Cardiac septum (tissue), 1 donor: ENCODE measurements at places on chromosomes 11 and 22. TPM values are rescaled to one million over a fixed set of nuclear protein-coding genes. Genes with fewer than 3 reads are reported as not detected.

PKDREJ gene
- total RNA-seq: 0.11 TPM

DNA sequence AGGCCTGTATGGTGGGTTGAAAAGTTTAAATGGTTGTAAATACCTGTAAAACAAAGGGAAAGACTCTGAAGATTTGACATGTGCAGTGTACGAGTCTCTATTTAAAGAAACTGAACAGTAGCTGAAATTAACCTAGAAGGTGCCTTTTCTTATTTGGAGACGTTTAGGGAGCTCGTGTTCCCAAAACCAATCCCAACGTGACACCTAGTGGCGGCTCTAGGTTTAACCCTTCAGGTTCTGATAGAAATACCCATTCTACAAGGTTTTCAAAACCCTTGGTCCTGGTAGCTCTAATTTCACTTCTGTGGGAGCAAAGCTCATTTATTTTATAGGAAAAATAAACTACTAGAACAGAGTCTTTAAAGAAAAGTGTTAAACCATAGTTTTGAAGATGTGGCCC lies 258.3 kb downstream of the LRRC4C start:
- DNase-seq: no peak

ADAMTS8 gene
- total RNA-seq: 3.9 TPM

- DNase-seq: no peak
Measured at GRCh38 chr22:46678003-46678657, 57.9 kb downstream of the GRAMD4 start.

- no peak for DNase-seq
Measured at GRCh38 chr22:32859743-32860142, 58.2 kb downstream of the TIMP3 start.

DNA sequence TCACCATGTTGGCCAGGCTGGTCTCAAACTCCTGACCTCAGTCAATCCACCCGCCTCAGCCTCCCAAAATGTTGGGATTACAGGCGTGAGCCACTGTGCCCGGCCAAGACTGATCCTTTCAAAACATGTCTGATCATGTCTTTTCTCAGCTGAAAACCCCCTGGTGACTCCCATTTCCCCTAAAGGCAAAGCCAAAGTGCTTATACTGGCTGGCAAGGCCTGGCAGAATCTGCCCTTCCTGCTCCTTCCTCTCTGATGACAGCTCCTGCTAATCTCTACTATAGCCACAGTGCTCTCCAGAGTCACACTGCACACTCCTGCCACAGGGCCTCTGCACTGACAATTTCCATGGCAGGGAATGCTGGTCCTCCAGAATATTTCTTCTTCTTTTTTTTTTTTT lies 2.6 kb upstream of the MCHR1 start:
- no peak for DNase-seq

DNA sequence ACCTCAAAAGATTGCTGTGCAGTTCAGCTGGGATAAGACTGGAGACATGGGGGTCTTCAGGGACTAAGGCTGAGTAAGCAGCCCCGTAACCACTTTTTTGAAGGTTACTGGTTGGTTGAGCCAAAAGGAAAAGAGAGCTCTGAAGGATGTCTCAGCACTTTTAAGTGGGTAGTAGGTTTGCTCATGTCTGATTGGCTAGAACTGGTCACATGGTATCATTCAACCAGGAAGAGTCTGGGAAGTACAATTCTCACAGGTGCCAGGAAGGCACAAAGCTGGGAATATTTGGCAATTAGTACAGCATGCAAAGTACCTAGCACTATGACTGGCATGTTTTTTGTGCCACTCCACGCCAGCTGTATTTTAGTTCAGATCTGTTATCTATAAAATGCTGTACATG lies 58.1 kb downstream of the SNX19 start:
- DNase-seq: no peak

DNA sequence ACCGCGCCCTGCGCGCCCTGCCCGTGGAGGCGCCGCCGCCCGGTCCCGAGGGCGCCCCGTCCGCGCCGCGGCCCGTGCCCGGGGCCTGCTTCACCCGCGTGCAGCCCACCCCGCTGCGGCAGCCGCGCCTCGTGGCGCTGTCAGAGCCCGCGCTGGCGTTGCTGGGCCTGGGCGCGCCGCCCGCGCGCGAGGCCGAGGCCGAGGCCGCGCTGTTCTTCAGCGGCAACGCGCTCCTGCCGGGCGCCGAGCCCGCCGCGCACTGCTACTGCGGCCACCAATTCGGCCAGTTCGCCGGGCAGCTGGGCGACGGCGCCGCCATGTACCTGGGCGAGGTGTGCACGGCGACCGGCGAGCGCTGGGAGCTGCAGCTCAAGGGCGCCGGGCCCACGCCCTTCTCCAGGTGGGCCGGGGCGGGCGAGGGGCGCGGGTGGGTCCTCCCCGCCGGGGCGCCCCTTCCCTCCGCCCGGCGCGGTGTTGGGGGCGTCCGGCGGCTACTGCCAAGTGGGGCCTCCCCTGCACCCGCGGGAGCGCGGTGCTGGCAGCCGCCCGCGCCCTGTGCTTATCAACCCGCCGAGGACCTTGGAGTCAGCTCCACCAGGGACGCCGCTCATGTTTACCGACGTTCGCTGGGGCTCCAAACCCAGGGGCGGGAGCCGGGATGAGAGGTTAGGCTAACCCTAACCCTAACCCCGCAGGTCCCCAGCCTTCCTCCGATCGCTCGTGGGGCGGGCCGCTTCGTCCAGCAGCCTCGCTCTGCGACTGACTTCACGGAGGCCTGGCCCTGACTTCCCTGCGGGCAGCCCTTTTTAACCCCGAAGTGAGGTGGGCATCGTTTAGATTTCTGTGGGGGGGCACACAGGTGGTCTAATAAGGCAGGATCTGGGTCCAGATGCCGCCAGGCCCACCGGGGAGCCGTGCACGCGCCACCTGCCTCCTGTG lies 649 bp downstream of the SELENOO start:
- no peak for DNase-seq

DNA sequence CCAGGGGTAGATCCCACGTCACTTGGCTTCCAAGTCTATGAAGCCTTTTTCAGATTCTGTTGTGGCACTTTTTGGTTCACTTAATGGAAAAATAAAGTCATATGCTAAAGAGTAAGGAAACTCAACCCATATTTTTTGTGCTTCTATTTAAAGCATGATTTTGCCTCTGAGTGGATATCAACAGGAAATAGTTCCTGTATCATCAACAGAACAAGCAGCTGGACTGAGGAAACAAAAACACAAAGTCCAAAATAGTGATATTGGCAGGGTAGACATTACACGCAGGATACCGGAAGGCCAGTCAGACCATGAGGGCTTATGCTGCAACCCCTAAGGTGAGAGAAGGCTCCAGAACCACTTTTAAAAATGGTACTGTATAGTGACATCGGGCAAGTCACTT lies 248.3 kb upstream of the ANO5 start:
- no peak for DNase-seq

TRIM68 gene
- total RNA-seq: 7.8 TPM

DNA sequence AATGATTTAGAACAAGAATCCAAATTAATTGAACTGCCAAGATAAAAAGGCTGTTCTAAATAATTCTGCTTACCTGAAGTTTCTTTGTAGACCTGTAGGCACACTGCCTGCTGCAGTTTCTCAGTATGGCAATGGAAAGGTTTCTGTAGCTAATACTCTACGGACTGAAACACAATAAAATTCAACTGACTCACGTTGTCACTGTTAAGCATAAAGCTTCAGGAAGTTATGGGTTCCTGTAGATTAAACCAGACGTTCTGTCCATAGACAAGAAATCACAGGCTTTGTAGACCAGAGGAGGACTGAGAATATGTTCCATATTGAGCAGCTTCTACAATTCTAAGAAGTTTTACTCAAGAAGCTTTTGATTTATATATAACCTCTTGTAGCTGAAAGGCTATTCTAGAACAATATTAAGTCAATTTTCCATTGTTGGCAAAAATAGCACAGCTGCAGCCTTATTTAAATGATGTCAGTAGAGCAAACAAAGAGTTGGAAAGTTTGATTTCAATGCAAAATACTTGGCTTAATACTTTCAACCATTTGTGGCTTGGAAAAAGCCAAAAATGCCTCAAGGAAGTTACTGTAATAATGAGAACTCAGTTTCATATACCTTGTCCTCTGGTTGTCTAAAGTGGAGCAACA lies at the start of gene GLYATL2:
GLYATL2 (minus strand) TSS at position 344 of the 645 bp plus-strand sequence. CDS start 5,092 bp downstream, outside the sequence.
- no peak for DNase-seq

SLC6A5 gene
- not detected for total RNA-seq

ACR gene
- 0.40 TPM for total RNA-seq

GRCh38 chr22:36368359-36368983 lies 19.3 kb downstream of the MYH9 start:
- no peak for DNase-seq

DNA sequence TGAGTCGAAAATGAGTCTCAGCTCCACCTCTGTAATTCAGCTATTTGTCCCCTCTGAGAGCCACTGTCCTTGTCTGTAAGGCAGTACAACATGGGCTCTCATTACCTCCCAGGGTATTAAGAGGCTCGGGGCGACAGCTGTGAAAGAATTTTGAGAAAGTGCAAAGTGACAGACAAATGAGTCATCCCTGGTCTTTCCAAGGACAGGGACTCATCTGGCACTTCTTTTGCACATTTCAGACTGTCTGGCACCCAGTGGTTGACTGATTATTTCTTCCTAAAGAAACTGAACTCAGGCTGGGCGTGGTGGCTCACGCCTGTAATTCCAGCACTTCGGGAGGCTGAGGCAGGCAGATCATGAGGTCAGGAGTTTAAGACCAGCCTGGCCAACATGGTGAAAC lies 62.1 kb upstream of the ARFGAP3 start:
- DNase-seq: no peak

AP5B1 gene
- total RNA-seq: 8.7 TPM

DNA sequence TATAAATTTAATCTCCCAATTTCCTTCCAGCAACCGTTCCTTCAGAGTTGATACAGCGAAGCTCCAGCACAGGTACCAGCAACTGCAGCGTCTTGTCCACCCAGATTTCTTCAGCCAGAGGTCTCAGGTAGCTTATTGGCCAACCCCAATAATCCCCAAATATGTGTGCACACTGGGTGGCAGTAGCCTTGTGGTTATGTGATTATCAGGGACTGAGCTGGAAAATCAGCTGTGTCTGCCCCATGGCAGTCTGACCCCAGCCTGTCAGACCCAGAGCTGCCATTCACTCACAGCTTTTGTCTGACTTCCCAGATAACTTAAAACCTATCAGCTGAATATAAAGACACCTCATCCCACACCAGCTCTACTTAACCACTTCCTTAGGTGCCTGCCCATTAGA lies 2.0 kb downstream of the HSCB start:
- DNase-seq: no peak

DNA sequence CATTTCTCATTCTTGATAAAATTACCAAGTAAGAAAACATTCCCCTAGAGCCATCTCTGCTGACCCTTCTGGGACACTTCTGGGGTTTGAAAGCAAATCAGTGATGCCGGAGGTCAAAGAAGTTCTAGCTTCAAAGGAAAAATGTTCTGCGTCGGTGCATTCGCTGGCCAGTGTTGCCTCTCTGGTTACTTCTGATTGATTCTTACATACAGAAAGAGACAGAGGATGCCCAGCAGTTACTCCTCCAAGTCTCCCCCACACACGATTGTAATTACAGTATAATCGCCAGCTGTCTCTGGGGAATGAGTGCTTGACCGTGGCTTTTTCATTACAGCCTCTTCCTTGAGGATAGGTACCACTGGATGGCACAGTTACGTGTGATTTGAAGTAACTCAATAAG lies 150.9 kb downstream of the SNX19 start:
- DNase-seq: no peak
